ENCODE measurements at places on chromosomes 6 and 20.

DNA sequence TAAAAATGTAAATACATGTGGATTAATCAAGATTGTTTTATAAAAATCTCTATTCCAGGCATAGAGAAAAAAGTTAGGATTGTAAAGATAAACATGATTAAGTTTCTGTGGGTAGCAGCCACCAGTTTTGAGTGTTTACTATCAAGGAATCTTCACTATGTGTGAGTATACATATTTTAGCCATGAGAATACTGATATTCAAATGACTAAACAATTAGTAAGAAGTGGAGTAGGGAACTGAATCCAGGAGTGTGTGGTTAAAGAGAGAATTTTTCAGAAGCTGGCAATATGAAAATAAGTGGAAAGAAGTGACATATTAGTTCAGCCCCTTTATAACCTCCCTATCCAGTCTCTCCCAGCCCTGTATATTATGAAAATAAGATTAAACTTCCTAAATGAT lies 10.3 kb downstream of the ELOVL2 start:
- ATAC-seq, result no peak

DNA sequence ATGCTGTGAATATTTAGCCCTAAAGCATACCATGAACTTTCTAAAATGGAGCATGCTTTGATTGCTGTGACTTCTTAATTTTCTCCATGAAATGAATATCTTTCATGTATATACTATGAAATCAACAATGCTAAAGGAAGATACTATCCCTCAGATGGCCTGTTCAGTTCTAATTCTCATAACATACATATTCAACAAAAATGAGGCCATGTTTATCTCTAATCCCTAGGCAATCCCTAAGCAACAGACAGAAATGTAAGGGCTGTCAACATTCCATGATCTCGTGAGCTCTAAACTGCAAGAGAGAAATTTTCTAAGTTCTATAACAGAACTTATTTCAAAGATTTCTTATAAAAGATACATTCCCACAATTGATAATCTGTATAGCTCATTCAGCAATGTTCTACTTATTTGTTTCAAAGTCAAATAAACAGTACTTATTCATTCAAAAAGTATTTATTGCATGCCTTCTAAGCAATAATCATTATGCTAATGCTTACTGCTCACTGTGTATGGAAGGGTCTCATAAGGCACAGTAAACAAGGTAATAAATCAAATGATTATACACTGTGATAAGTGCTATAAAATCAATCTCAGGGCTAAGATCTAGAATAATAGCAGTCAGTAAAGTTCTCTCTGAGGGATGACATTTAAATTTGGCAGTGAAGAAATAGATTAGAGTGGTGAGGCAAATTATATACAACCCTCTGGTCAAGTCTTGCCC lies 492.9 kb downstream of the PHF3 start:
- ATAC-seq, result no peak

GRCh38 chr6:1724616-1725015 lies 114.9 kb downstream of the FOXC1 start:
- no peak for ATAC-seq

GRCh38 chr20:55830121-55830827 lies 175.0 kb downstream of the CBLN4 start:
- no peak for ATAC-seq

DNA sequence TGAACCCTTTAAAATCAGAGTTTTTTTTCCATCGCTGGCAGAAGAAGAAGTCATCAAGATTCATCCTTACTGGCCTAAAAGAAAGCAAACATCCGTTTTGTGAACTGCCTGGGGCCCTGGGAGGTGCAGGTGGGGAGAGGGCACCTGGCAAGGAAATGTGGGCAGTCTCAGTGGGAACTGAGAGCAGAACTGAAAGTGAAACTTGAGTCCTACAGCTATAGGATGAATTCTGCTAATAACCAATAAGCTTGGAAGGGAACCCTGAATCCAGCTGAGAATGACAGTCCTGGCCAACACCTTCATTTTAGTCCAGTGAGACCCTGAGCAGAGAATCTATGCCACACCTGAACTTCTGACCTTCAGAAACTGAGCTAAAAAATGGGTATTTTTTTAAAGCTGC lies 130.1 kb upstream of the ASCC3 start:
- ATAC-seq, result peak; percentile 36

DNA sequence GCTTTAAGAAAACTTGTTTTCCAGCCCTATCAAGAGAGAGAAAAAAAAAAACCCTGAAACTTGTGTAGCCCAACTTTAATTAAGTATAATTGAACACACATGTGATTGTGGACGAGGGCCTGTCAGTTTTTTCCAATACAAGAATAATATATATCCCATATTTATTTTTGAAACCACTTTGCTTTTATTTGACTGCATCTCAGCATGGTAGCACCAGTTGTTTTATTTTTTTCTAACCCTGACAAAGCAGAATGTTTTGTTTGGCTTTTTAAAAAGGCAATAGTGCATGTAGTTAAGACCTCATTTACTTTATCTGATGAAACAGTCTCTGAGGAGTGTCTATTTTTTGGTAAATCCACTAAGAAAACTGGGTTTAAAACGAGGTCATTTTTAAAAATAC lies 257.7 kb downstream of the CDKAL1 start:
- ATAC-seq, result no peak

GRCh38 chr6:31821301-31822035 lies 6.1 kb upstream of the HSPA1B start:
- peak; percentile 35 for ATAC-seq

GRCh38 chr6:3670356-3670755 lies 81.2 kb downstream of the PXDC1 start:
- no peak for ATAC-seq

- no peak for ATAC-seq
Observed at GRCh38 chr20:36642136-36642535, 3.9 kb downstream of the SLA2 start.

DNA sequence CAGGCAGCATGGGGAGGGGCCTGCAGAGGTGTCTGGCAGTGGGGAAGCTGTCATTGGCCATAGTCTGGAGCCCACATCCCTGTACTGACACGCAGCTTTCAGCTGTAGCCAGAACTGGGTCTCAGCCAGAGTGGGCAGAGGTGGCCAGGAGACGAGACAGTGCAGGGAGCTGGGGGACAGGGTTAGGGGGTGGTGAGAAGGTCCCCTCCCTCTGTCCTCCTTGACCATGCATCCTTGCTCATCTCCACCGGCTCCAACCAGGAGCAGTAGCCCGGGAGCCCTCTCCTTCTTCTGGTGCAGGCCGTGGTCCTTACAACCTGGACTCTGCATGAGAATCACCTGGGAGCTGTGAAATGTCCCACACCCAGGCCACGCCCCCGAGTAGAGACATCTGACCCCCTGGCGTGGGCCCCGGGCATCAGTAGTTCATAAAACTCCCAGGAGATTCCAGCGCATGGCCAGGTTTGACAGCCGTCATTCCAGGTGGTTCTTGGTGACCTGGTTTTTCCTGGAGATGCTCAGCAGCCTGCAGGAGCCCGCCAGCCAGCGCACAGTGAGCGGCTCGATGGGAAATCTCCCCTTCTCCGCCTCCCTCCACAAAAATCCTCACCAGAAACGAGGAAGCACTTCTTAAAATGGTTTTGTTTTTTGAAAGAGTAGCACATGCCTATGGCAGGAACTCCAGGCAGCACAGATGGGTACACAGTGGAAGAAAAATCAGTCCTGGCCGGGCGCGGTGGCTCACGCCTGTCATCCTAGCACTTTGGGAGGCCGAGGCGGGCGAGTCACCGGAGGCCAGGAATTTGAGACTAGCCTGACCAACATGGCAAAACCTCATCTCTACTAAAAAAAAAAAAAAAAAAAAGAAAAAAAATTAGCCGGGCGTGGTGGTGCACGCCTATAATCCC lies 56.2 kb downstream of the ADNP start:
- no peak for ATAC-seq

DNA sequence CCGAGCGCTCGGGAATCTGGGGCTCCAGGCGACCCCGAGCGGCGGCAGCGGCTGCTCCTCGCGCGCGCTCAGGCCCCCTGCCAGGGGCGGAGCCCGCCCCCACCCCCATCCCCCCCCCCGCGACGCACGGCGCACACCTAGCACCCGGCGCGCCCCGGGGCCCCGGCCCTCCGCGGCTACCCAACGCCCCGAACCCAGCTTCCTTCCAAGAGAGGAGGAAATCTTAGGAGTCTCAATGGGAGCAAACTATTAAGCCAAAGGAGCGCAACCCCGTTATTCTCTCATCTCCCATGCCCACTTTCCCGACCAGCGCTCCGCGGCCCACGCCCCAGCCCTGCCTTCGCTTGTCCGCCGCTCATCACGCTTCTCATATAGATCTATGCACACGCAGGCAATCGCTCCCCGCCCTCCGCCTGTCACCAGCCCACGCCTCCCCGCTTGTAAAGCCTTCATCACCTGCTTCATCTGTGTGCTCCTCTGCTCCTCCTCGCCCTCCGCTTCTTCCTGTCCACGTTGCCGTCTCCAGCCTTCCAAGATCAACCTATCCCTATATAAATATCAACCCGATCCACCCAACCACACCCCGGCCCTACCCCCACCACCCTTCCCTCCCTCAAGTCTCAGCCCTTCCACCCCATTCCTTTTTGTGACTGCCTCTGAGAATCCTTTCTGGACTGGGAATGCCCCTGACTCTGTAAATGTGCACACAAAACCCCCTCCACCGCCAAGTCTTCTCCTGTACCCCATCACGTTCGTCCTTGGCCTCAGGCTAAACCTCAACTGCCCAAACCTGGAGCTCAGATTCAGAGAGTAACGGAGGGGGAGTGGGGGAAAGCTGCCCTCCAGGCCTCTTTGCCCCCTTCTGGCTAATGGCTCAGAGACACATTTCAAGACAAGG lies at the start of gene DLK2:
Gene DLK2 (minus strand): TSS at position 18 of the 898 bp plus-strand sequence. CDS start 723 bp downstream, outside the sequence.
- ATAC-seq, result peak; percentile 71

- no peak for ATAC-seq
Observed at GRCh38 chr6:170293341-170294231, 2.7 kb upstream of the DLL1 start.

GRCh38 chr20:5216663-5217062 lies 89.9 kb downstream of the CDS2 start:
- no peak for ATAC-seq

DNA sequence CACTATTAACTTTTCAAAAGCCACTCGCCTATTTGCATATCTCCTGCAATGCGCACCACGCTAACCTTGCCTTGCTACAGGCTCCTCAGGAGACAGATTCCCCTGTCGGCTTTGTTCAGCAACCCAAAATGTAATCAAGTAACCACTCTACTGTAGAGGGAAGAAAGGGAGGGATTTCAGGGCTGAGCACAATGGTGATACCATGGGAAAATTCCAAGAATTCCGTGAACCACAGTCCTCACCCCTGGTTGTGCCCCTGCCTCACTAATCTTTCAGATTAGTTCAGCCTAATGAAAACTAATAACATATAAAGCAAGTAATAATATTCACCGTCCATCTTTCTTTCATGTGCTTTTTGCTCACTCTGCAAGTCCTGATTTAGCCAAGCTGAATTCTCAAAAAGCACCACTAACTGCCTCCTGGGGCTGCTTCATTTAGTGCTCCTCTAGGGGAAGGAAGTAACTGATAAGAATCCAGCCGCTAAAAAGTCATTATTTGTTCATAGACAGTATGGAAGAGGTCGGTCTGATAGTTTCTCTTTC lies 6.6 kb downstream of the CITED2 start:
- ATAC-seq, result no peak

GRCh38 chr6:116766506-116767176 lies 1.1 kb upstream of the FAM162B start:
- no peak for ATAC-seq

GRCh38 chr6:111679126-111679858 lies 73.6 kb upstream of the TRAF3IP2 start:
- no peak for ATAC-seq

DNA sequence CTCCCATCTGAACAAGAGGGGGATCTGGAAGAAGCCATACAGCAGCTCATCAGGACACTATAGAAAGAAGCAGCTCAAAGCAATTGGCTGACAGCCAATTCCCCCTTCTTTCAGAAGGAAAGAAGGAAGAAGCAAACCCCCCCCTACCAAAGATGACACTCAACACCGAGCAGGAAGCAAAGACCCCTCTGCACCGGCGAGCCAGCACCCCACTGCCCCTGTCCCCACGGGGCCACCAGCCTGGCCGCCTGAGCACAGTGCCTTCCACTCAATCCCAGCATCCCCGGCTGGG lies 1.2 kb downstream of the REM1 start:
- no peak for ATAC-seq

GRCh38 chr6:14001329-14002012 lies 76.7 kb downstream of the RNF182 start:
- ATAC-seq, result no peak

DNA sequence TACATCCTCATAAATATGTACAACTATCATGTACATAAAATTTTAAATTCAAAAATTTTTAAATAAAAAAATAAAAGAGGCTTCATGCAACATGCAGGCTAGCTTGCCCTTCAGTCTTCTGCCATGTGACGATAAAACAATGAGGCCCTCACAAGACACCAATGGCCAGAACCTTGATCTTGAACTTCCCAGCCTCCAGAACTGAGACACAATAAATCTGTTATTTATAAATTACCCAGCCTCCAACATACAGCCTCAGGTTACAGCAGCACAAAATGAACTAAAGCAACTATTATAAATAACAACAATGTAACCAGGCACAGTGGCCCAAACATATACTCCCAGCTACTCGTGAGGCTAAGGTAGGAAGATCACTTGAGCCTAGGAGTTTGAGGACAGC lies 42.8 kb downstream of the SERAC1 start:
- no peak for ATAC-seq

DNA sequence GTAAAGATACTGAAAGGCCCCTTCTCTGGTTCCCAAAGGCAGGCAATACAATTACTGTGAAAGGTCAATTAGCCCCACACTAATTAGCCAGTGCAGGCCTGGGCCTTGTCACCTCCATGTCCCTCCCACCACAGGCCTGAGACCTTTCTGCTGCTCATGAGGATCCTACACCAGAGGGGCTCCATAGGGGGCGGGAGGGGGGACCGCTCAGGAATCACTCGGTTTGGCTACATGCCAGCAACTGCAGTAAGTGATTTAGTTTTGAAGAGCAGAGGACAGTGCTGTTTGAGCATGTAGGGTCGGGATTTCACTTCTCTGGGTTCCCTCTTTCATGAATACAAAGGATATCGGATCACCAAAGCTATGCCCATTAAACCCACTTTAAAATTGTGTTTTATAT lies 455.6 kb downstream of the PRKN start:
- ATAC-seq, result no peak

DNA sequence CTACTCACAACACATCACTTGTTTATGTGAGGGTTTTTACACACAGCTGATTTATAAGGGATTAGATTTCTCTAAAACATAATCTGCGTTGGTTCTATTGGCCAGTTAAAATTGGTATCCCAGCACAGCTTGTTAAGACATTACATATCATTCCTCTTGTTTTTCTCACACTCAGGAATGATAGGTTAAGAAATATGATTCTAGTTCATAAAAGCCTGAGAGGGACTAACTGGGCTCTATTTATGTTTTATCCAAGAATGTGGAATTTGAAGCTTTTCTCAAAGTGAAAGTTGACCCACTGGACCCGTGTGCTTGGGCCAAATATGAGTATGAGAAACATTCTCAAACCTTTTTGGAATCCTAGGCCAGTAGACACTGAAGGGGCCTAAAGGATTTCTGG lies 117.3 kb downstream of the TMEM170B start:
- ATAC-seq, result no peak

DNA sequence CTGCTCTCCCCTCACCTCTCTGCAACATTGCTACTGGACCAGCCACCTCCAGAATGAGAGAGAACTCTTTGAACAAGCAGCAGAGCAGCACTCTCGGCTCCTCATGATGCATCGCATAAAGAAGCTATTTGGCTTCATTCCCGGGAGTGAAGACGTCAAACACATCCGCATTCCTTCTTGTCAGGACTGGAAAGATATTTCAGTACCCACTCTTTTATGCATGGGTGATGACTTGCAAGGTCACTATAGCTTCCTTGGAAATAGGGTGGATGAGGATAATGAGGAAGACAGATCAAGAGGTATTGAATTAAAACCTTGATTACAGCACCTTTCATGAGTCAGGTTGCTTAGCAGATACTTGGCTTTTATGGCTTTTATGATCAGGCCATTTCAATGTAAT lies 4.3 kb downstream of the CALHM4 start:
- no peak for ATAC-seq
